CD4-positive, alpha-beta T cell treated with Interleukin-4 for 1 hour (primary cell): ENCODE measurements at places on chromosomes 11 and 22.

- no peak for DNase-seq
Measured at GRCh38 chr22:47377926-47378560, 615.6 kb downstream of the TBC1D22A start.

DNA sequence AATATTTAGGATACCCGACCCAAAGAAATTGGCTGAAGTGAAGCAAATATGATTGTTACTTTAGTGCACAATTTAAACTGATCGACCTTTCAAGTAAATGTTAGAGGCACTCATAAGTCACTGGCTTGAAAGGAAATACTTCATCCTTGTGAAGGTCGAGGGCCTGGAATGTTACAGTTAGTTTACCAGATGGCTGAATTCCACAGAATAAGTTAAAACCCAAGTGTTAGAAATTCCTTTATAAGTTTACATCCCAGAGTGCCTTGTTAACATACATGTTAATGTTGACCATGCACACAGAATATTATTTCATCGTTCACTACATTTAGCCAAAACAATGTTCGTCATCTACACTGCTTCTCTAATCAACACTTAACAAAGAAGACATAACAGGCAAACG lies 235.5 kb upstream of the ANO3 start:
- DNase-seq = no peak

DNA sequence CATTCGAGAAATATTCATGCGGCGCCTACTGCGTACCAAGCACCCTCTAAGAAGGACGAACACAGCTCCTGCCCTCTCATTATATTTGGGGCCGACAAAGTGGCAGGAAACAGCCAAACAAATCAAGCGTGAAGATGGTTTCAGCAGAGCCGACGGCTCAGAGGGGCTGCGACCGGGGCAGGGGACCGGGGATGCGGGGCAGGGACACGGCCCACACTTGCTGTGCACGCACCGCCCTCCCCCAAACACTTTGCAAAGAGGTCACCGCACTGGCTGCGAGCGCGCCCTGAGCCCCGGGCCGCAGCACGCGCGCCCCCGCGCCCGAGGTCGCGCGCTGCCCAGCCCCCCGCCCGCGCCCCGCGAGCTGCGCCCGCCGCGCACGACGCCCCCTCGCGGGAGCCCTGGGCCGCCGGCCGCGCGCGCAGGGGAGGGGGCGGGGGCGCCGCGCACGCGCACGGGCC lies 255 bp upstream of the SYNGR1 start:
- DNase-seq = peak; percentile 31

DNA sequence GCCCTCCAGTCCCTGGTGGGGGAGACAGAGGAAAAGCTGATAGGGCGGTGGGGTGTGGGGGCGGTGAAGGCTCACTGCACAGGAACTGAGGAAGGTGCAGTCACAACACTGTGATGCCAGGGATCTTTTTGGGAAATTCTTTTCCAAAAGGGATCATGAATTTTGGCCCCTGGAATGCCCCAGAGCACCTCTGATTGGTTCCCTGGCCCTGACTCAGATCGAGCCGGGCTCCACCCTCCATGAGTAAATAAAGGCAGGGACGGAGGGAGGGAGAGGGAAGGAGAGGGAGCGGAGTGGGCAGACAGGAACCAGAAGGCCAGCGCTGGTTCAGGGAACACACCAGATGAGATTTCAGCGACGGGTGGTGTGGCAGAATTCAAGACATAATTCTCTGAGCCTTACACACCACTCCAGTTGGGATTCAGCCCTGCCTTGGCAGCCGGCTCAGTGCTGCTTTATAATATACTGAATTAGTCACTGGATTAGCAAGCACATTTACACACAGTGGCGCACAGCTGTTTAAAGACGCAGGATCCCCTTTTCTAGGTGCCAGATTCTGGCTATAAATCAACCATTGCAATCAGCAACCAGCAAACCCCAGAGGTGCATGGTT lies 80.3 kb downstream of the ETS1 start:
- peak; percentile 41 for DNase-seq

- DNase-seq = no peak
Measured at GRCh38 chr11:31529701-31530100, 20.1 kb downstream of the ELP4 start.

GRCh38 chr11:100719809-100720221 lies 32.7 kb downstream of the ARHGAP42 start:
- no peak for DNase-seq

- no peak for DNase-seq
Measured at GRCh38 chr11:78740199-78741071, 165.8 kb upstream of the NARS2 start.

GRCh38 chr11:103923451-103923931 lies 112.9 kb upstream of the DDI1 start:
- DNase-seq = no peak

GRCh38 chr22:42693055-42693762 lies 27.5 kb downstream of the A4GALT start:
- no peak for DNase-seq

GRCh38 chr11:33772300-33772699 lies 2.0 kb downstream of the FBXO3 start:
- DNase-seq = no peak

- DNase-seq = no peak
Measured at GRCh38 chr11:12411393-12411792, 34.0 kb downstream of the PARVA start.

GRCh38 chr22:31243339-31244045 lies 31.4 kb downstream of the LIMK2 start:
- no peak for DNase-seq

GRCh38 chr11:123190518-123190917 lies 4.5 kb downstream of the CLMP start:
- no peak for DNase-seq

DNA sequence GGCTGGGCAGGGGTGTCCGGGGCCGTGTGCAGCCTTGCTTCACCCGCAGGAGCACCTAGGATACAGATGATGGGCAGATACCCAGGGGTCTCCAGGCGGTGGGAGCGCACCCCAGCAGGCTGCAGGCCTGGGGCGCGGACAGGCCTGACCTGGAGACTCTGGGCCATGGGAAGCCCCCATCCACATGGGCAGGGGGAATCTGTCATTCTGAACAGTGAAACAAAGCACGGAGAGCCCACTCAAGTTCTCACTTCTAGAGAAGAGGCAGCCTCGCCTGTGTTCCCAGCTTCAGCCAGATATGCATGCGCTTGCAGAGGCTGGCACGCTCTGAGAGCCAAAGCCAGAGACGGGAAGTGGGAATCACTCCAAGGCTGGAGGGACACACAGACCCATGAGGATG lies 333.1 kb downstream of the BRD1 start:
- no peak for DNase-seq

DNA sequence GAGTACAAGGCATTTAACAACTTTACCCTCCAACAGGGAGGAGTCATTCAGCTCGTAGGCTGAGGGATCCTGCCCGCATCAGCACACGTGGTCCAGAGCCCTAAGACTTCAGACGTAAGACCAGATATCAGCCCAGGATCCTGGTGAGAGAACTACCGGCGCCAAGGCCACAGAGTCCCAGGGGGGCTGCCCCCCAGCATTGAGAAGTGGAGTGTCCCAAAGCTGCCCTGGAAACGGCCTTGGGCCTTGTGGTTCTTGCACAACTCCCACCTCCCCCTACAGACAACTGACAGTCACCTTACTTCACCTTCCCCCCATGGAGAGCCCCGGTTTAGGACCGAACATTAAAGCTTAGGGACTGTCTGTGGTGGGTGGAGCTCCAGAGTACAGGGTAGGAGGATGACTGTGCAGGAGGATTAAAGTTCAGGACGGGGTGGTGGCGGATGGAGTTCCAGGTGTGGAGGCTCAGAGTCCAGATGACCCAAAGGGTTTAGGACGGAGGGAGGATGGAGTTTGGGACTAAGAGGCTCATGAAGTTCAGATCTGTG lies 1.0 kb downstream of the C11orf91 start:
- DNase-seq = no peak

GRCh38 chr22:20656902-20657836 lies 116.7 kb upstream of the SERPIND1 start:
- no peak for DNase-seq

DNA sequence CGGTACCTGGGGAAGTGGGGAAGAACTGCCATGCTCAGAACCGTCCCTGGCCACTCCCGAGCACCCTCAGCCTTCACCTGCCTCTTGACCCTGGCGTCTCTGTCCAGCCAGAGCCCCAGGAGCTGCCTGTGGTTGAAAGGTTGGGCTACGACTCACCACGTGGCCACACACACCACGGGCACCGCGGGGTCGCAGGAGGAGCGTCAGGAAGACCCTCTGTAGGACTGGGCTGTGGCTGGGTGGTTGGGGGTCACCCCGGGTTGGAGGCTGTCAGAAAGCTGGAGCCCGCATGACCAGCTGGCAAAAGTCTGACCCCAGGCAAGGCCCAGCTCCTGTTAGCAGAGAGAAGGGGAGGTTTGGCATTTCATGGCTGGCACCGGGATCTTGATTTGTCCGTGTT lies 11.5 kb downstream of the KRTAP5-5 start:
- DNase-seq = no peak

DNA sequence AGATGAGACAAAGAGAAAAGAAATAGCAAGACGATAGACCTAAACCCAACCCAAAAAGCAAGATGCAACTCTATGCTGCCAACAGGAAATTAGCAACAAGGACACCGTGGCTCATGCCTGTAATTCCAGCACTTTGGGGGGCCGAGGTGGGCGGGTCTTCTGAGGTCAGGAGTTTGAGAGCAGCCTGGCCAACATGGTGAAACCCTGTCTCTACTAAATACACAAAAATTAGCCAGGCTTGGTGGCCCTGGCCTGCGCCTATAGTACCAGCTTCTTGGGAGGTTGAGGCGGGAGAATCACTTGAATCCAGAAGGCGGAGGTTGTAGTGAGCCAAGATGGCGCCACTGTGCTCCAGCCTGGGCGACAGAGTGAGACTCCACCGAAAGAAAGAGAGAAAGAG lies 24.3 kb upstream of the IL10RA start:
- DNase-seq = no peak

DNA sequence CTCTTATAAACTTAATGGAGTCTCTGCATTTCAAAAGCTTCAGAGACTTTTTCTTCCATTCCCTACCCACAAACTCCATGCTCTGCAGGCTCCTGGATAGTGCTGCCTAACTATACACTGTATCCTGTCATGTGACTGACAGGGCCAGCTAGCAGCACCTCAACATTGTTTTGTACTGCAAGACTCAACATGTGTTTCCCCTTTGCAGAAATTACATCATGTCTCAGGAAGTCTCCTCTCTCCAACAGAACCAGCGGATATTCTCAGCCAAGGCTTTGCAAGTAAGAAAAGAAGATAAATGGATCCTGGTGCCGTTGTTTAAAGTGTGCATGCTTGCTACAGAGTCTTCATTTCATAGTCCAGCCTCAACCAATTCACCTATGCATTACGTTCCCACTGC lies 164.0 kb upstream of the UBASH3B start:
- no peak for DNase-seq

DNA sequence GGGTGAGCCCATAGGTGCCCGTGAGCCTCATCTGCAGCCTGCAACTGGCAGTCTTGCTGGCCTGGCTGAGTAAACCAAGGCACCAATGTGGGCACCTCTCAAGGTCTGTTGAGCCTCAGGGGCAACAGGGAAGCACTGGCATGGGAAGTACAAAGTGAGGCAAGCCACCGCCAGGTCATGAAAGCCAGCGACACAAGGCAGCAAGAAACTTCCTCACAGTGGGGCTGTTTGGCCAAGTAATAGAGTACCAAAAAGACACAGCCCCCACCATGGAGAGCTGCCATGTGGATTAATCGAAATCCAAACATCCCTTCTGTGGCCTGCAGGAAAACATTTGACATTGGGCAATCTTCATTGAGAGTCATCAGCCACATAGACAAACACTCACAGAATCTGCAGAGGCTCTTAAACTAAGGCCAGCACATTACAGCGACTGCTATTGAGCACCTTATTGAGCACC lies 43.6 kb upstream of the FIBIN start:
- DNase-seq = no peak

- no peak for DNase-seq
Measured at GRCh38 chr11:45169310-45170072, 23.1 kb downstream of the PRDM11 start.

DNA sequence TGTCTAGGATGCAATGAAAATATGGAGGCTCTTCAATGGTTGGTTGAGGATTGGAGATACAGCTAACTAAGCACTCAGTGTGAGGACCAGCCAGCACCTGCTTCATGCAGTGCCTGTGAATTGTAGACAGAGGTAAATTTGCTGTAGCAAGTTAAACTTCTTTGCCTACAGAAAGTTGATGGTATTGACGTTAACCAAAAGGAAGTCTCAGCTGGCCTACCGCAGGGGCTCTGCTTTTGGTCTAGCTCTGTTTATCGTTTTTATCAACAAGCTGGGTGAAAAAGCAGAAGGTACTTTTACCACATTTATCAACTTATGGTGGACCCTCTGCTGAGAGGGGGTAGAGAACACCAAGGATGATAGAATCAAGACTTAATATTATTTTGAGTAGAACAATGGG lies 51.6 kb downstream of the GRAMD1B start:
- no peak for DNase-seq

GRCh38 chr11:118838905-118839553 lies 44.7 kb upstream of the CXCR5 start:
- peak; percentile 16 for DNase-seq

DNA sequence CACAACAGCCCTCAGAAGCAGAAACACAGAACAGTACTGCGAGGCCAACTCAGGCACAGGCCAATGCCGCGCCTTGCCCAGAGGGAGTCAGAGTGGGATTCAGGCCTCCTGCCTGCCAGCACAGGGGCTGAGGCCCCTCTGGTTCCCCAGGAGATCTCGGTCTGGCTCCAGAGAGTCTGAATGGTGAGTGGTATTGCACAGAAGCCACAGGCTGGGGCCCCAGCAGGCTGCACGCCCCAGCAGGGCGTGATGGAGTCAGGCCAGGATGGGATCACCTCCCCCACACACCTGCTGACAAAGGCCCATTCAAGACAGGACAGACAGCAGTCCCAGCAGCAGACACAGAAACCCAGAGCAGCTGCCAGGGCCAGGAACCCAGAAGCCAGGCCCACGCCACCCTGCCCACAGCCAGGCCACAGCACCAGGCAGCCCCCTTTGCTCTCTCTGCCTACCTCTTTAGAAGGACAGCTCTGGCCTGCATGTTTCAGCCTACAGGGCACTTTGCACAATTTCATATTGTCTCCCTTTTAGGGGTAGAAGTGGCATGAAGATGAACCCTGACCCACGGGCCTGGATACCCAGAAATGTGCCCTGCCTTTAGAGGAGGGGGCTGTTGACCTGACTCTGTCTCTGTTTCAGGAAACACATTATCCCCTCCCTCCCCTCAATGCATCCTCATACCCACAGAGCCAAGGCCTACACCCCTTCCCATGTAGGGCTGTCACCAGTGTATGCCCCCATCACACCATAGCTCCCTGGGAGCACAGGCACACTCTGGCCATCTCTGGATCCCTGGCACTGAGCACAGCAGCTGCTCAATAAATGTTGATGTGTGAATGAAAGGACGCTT lies 6.1 kb downstream of the FXYD6 start:
- DNase-seq = no peak

DNA sequence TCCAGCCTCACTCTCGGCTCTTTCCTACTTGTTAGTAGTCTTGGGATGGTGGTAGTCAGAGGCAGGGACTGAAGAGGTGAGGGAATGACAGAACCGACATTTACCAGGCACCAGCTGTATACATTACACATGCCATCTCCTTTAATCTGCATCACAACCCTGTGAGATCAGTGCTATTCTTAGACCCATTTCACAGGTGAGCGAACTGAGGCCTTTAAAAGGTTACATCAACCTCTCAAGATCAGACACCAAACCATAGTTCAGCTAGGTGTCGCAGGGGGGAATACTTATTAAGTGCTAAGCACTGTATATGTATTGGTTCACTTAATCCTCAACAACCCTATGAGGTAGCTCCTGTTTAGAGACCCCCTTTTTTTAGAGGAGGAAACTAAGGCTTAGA lies 5.6 kb downstream of the PLA2G3 start:
- no peak for DNase-seq

- DNase-seq = no peak
Measured at GRCh38 chr11:122634501-122634900, 21.0 kb upstream of the UBASH3B start.

GRCh38 chr11:131754671-131755070 lies 384.3 kb downstream of the NTM start:
- DNase-seq = no peak
